DMS79 treated with DMSO at 0.1 percent for 48 hours (cell line): ENCODE measurements at places on chromosomes 4 and X.

DNA sequence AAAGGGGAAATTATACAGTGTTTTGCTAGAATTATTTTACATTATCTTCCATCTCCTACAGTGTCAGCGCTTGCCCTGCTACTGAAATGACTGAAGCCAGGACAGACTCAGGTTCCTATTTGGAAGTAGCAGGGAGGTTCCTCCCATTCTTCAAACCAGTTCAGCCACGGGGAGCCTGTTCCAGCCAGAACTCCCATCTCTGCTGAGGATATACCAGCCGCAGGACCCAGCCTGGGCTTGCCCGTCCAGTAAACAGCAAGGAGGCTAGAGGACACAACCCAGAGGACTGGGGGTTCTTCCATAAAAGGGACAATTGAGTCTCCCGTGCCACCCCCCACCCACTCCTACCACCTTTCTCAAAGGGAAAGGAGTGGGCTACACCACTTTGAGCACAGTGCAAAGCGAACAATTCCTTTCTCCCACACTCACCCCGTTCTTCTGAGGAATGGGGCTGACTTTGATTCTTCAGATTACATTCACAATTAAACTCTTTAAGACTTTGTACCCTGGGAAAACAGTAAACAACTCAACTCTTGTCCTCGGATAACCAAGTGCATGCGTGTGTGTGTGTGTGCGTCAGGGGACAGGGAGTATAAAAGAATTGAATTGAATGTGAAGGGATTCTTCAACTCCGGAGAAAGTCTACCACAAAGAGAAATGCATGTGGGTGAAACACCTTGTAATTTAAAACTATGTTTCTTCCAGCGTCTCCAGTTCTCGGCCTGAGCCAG lies 31.0 kb upstream of the PPARGC1A start:
- no peak for DNase-seq

DNA sequence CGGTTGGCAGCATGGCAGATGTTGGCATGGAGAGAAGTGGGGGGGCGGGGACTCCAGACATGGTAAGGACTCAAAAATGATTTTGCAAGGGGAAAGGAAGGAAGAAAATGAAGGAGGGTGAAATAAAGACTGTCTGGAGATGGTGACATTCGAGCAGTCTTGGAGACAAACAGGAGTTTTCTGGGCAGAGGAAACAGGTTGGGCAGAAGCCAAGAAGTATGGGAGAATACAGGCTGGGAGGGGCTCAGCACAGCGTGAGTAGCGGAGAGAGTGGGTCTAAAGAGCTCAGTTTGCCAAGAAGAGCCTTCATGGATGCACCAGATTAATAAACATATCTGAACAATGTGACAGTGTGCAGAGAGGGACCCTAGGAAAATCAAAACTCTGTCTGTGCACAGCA lies 13.3 kb upstream of the CRMP1 start:
- peak; percentile 17 for DNase-seq

- no peak for DNase-seq
Measured at GRCh38 chrX:46234775-46235174, 310.4 kb downstream of the ZNF674 start.

DNA sequence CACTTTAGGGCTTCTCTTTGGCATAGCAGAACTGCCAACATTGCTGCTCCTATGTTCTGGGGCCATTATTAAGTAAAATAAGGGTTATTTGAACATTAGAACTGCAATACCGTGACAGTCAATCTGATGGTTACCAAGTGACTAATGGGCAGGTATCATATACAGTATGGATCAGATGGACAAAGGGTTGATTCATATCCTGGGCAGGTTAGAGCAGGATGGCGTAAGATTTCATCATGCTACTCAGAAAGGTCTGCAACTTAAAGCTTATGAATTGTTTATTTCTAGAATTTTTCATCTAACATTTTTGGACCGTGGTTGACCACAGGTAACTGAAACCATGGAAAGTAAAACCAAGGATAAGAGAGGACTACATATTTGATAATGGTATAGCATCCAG lies 40.9 kb downstream of the BRCC3 start:
- DNase-seq: no peak

DNA sequence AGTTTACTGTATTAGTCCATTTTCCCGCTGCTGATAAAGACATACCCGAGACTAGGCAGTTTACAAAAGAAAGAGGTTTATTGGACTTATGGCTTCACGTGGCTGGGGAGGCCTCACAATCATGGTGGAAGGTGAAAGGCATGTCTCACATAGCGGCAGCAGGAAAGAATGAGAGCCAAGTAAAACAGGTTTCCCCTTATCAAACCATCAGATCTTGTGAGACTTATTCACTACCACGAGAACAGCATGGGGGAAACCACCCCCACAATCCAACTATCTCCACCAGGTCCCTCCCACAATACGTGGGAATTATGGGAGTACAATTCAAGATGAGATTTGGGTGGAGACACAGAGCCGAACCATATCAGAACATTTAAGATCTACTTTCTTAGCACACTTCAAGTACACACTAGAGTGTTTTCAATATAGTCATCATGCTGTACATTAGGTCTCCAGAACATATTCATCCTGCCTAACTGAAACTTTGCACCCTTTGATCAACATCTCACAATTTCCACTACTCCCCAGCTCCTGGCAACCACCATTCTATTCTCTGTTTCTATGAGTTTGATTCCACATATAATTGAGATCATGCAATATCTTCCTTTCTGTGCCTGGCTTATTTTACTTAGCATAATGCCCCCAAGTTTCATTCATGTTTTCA lies 341.0 kb downstream of the ARHGAP24 start:
- no peak for DNase-seq

DNA sequence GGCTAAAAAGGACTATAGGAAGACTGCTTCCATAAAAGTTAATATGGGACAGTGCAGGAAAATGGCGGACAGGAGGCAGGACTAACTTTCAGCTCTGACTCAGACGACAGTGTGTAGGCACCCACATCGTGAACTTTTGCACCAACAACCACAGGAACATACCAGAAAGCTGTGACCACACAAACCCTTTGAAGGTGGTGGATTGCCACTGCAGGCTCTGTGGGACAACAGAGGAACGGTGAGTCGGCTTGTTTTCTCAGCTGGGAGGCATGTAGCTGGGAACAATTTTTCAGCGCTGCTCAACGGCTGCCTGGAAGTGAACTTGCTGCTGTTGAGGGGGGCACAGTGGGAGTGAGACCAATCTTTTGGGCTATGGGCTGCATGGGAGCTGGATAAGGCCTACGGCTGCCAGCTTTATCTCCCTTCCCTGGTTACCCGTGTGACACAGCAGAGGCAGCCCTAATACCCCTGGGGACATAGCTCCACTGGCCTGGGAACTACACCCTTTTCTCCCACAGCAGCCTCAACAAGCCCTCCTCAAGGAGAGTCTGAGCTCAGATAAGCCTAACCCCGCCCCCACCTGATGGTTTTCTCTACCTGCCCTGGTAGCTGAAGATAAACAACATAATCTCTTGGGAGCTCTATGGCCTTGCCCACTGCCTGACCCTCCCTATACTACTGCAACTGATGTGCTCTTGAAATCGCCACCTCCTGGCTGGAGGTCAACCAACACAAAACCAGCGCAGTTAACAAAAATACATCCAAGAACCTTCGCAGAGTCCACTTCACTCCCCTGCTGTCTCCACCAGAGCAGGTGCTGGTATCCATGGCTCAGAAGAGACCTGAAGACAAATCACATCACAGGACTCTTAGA lies 1537.0 kb downstream of the C4orf33 start:
- DNase-seq: no peak

- DNase-seq: no peak
Measured at GRCh38 chr4:65083076-65083475, 587.2 kb downstream of the EPHA5 start.

- DNase-seq: no peak
Measured at GRCh38 chr4:122481766-122482405, 25.4 kb upstream of the IL2 start.

DNA sequence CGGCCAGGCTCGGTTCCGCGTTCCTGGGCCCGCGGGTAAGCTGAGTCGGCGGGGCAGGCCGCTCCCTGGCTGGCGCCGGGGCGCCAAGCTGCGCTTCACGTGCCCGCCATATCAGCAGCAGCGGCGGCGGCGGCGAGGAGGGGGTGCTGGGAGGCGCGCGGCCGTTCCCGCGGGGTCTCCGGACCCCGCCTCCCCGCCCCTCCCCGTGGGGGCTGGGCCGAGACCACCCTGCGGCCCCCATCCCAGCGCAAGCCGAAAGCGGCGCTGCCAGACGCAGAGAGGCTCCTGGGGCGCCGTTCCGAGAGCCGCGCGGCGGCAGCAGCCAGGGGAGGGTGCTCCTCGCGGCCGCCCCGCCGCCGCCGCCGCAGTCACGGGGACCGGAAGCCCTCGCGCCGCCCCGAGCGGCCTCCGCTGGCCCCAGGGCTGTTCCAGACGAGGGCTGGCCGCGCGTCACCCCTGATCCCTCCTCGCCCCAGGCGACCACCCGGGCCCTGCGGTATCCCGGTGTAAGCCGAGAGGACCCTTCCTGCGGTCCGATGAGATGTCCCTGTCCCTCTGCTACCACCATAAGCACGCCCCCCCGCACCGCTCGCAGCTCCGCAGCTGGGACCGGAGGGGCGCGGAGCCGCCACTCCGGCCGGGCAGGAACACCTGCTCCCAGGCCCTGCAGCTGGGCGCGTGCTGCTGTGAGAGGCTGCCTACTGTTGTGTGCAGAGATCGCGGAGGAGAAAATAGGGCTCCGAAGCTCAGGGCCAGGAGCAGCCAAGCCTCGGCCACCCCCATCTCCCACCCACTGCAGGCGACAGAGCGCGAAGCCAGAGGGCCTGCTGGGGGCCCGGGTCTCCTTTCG lies 7.5 kb upstream of the BCOR start:
- no peak for DNase-seq

DNA sequence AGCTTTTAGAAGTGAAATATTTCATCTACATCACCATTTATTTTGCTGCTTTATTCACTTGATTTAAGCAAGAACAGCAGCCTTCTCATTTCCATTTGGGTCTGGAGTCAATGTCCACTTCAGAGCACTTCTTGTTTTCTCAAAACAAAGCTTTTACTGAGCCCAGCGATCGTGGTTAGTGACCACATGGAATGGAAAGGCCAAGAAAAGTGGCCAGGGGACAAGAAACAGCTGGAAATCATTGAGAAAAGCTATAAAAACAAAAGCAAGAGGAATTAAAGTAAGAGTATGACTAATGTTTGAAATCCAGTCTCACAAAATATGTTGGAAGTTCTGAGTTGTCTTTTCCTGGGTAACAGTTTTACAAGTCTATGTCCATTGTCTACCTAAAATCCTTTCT lies 328.4 kb upstream of the INTU start:
- no peak for DNase-seq

DNA sequence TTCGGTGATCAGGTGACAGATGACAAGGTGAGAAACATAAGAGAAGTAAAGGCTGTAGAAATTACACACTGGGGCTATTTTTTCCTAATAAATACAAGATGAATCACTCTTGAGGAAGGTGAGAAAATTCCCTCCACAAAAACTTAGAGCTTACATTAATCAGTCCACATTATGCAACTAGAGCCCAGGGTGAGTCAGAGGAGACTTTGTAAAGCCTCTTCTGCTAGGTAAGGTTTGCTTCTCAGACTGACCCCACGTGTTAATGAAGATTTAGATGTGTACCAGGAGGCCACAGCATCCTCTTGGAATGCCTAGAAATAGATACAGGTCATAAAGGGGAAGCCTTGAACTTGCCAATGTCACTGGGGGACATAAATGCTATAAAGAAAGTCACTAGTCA lies 396.0 kb upstream of the SMIM31 start:
- DNase-seq: no peak

- peak; percentile 58 for DNase-seq
Measured at GRCh38 chr4:54400802-54401201, 171.7 kb downstream of the PDGFRA start.

GRCh38 chr4:125642645-125643044 lies 327.9 kb downstream of the FAT4 start:
- DNase-seq: no peak

- no peak for DNase-seq
Measured at GRCh38 chr4:2798399-2799223, 5.7 kb downstream of the SH3BP2 start.
